ENCODE measurements at places on chromosomes 12 and 14. TPM values are rescaled to one million over a fixed set of nuclear protein-coding genes. Genes with fewer than 3 reads are reported as not detected.

The PLEKHG7 gene
- not detected for total RNA-seq

The SMCO2 gene
- not detected for total RNA-seq

The ANKRD33 gene
- not detected for total RNA-seq

The PYGL gene
- 12.4 TPM for total RNA-seq

The PRDM4 gene
- 39.7 TPM for total RNA-seq

All from T-helper 17 cell (primary cell).